ENCODE measurements at places on chromosomes 4 and X.

DNA sequence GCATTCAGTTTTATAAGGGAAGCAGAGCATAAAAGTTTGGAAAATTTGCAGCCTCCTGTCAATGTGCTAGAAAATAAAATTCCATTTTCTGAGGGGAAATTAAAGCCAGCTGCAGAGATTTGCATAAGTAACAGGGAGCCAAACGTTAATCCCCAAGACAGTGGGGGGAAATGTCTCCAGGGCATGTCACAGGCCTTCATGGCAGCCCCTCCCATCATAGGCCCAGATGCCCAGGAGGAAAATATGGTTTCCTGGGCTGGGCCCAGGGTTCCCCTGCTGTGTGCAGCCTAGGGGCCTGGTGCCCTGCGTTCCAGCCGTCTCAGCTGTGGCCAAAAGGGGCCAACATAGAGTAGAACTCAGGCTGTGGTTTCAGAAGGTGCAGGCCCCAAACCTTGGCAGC lies 9.3 kb downstream of the RNF4 start:
- DNase-seq: no peak

DNA sequence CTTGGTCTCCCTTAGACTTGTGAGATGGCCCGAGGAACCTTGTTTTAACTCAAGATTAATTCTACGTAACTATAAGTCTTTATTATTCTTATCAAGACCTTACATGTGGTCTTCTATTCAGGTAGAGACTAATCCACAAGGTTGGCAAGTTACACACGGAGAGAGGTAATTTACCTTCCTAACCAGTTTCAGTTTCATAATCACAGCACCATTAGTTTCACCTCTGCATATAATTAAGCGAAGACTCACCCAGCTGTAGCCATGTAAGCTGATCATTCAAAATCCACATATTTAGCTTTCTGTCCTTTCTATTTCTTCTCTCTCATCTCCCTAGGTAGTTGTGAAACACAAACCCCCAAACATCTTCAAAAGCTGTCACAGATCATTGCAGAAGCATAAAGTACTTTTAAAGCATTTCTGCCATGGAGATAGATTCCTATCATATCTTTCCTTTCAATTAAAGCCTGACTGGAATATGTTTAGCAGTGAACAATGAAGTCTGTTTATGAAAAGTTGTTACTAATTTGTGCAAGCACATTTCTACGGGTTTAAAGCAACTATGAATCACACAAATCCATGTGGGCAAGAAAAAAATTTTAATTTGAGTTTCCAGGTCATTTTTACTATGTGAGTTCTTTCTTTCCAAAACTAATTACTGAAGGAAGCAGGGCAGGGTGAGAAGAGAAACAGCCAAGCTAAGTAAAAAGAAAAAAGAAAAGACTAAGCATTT lies 78.5 kb downstream of the BTC start:
- DNase-seq: no peak

DNA sequence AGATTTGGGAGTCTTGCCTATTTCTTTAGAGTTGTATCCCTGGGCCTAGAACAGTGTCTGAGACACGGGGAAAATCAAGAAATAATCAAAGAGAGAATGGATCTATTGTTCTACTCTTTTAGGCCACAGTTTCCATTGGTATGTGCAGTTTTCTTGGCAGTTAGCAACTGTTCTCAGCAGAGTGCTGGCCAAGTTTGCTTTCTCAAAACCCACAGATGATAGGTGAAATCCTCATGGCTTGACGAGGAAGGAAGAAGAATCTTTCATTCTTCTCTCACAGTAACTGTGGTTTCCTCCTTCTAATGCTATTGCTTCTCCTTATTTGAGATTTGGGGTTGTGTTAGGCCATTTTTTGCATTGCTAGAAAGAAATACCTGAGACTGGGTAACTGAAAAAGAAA lies 42.2 kb downstream of the AGA start:
- no peak for DNase-seq

DNA sequence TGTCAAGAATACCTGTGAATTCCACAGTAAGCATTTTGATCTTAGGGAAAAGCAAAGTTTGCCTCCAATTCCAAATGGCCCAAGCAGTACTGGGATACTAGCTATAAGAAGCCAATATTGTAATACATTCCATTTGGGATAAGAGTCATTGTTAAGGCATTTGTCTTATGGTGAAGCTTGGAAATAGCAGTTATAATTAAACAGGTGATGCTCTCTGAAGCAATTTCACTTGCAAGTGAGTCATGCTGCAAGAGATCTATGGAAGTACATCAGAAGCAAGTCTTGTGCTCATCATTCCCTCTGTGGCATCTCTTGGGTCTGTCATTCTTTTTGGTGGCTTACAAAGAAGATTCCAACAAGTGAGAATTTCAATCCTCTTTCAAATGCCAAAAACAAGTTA lies 386.4 kb upstream of the RPS6KA3 start:
- no peak for DNase-seq

DNA sequence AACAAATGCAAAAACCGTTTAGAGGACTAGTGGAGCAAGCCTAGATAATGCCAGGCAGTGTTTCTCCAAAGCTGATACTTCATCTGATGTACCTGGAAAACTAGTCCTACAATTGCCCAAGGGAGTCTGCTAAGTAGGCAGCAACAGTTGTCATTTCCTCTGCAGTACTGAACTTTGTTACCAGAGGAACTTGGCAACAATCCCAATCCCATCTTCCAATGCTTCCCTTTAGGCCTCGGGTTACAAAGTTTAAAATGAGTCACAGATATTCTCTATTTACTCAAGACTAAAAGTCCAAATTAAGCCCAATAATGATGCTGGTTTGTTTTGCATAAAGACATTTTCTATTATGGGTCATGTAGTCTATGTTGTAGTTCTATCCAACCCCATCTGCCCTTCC lies 120.0 kb upstream of the GLRA2 start:
- DNase-seq: no peak

Data from head of caudate nucleus (tissue), 42 donors.